ENCODE measurements at places on chromosomes 2 and 18.

GRCh38 chr2:8300905-8301304 lies 381.0 kb upstream of the ID2 start:
- DNase-seq = no peak

GRCh38 chr18:67074309-67074708 lies 442.2 kb downstream of the DSEL start:
- no peak for DNase-seq

DNA sequence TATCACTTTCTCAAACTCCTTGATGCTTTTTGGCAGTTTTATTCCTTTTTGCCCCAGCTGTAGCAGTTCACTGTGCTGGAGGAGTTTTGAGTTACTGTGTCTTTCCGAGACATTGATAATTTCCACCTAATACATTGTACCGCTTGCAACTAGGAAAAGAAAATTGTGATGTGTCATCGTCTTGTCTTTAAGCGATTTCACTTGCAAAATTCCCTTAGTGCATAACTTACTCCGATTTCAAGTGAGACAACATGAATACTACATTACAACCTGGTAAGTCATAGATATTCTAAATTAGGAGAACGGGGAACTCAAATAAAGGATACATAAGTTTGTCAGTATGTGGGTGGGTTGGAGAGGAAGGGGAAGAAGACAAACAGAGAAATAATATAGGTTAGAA lies 340.5 kb upstream of the KYNU start:
- DNase-seq = peak; percentile 2

DNA sequence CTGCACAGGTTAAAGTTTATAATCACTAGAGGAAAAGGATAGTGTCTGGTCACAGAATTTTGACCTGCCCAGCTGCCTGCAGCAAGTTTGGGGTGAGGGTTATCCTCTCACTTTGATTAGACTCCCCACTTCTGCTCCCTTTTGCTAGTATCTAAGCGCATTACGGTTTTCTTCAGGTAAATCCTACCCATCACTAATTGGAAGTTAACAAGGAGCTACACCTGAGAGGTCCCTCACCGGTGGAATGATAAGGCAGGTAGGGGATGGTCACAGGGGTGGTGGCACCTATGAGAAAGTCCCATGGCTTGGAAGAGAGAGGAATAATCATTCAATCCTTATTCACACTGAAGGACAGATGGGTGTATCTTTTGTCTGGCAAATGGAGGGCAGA lies 7.6 kb downstream of the BCL2 start:
- no peak for DNase-seq

- no peak for DNase-seq
Measured at GRCh38 chr2:214311031-214311533, 99.8 kb upstream of the VWC2L start.

DNA sequence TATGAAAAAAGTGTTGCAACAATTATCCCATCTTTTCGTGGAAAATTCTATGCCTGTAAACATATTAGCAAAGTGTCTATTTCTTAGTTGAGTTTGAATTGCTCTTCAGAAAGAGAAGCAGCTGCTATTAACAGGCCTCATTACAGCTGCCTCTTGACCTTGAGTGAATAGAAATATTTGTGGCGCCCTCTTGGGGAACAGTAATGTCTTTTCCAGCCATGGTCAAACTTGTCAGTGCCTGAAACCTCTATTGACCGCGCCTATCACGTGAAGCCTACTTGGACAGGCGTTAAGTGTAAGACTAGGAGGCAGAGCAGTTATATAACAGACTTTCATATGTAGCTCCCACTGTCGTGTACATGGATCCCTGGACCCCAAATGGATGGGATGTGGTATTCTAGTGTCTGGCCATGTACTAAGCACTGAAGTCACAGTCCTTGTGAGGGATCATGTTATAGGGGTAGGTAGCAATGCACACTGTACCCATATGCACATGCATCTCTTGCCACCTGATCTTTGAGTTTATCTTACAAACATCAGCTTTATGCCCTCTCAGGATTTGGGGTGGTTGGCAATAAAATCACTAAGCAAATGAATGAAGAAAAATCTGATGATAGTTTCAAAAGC lies 245.0 kb downstream of the PTGR3 start:
- DNase-seq = peak; percentile 40
